ENCODE measurements at places on chromosomes 6 and 20.
A peak's percentile ranks its signal among the peaks of the same experiment; 100 is the strongest.

- DNase-seq, result no peak
Measured at GRCh38 chr20:61925555-61926252, 140.0 kb downstream of the TAF4 start.

DNA sequence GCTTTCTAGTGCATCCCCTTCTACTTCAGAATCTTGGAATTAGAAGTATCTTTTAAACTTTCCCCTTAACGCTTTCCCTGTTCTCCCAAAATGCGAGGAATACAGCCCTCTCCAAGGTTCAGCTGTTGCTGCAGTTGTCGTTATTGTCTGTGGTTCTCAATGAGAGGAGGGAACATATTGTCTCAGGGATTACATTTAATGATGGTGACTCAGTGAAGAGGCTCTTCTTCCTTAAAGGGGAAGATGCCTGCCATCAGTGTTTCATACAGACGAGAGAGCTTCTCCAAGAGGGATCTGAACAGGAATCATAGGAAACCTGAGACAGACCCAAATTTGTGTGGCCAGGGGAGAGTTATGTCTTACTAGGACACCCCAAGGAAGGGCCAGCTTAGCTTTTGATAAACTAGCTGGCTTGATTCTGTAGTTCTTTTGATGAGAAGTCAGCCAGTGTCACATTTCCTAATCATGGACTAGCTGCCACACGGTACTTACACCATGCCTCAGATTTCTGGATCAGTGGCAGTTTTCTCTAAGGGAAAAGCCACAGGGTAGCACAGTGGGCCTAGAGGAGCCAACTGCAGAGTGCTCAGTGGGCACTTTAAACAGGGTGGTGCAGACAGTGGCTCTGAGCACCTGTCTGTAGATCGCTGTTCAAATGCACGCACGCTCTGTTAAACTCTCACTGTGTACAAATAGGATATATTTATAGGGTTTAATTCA is 59.7 kb upstream of the TMEM181 start:
- DNase-seq, result no peak

DNA sequence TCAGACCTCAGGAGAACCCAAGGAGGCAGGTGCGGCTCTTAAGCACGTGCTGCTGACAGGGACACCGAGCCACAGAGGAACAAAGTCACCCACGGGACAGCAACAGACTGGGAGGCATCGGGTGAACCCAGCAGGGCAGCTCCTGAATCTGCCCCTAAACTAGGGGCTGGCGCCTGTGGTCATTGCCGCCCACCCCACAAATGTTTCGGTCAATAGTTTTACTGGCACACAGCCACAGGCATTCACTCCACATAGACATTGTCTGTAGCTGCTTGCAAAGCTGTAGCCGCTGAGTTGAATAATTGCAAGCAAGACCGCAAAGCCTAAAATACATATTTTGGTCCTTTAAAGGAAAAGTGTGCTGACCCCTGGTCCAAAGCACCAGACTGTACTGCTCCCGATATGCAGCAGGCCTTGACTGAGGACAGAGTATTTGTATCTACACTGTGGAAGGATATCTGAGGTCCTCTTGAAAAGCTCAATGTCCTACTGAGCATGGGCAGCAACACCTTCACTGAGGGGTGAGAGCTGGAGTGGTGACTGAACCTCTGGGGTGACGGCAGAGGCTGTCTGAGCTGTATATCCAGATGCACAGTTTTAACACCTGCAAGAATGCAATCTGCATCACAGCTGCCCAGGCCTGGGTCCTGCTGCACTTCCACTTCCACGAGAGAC is 310.3 kb downstream of the THBS2 start:
- DNase-seq, result no peak

- no peak for DNase-seq
Measured at GRCh38 chr6:113876695-113877094, 19.6 kb downstream of the MARCKS start.

DNA sequence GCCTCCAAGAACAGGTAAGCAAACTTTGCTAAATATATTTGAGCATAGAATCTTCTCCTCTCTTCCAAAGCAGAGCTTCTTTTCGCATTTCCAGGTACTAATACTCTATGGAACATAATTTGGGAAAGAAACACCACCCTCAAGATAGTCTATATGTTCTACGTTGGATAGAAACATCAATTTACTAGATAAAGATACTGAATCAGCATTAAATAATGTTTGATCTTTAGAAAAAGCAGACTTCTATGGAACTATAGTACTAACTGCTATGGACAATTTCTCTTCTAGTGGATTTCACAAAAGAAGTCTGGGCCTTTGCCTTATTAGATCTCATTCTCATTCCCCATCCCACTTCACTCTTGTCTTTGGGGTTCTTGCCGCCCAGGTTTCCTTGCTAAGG is 103.0 kb downstream of the CDK19 start:
- DNase-seq, result no peak

- DNase-seq, result peak; percentile 88
Measured at GRCh38 chr20:46757754-46758678, 48.6 kb downstream of the SLC2A10 start.

GRCh38 chr20:12435268-12435667 is 517.6 kb downstream of the BTBD3 start:
- DNase-seq, result no peak

GRCh38 chr20:45670139-45670538 is at the start of gene WFDC11:
TSS of gene WFDC11 (minus strand) at chr20:45670239. CDS start at chr20:45650600, 19,639 bp downstream.
- no peak for DNase-seq

GRCh38 chr20:25139029-25139705 is 56.3 kb upstream of the ENTPD6 start:
- DNase-seq, result no peak

- no peak for DNase-seq
Measured at GRCh38 chr20:433300-433975, 25.3 kb downstream of the RBCK1 start.

GRCh38 chr6:88008411-88008810 is 39.2 kb upstream of the SPACA1 start:
- no peak for DNase-seq

- peak; percentile 74 for DNase-seq
Measured at GRCh38 chr20:37920270-37920669, 17.3 kb downstream of the VSTM2L start.

- no peak for DNase-seq
Measured at GRCh38 chr6:31935021-31935420, 7.5 kb downstream of the C2 start.

- no peak for DNase-seq
Measured at GRCh38 chr20:37194621-37195417, 15.5 kb upstream of the MROH8 start.

GRCh38 chr6:107691062-107691751 is 132.9 kb downstream of the SCML4 start:
- no peak for DNase-seq

DNA sequence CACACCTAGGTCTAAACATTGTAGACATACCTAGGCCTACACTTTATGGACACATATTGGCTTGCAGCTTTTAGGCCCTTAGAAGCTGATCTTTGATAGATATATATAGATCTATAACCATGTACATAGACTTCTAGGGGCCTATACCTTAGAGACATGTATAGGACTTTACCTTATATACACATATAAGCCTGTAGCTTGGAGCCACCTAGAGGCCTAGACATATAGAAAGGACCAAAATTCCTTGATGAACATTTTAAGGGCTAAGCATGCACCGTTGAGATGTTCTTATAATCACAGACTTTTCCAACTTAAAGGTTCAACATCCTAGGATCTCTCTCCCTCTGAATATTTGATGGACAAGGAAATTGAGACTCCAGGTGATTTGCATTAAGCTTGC is 371.7 kb upstream of the SASH1 start:
- DNase-seq, result no peak

- no peak for DNase-seq
Measured at GRCh38 chr6:135906542-135906941, 55.0 kb downstream of the PDE7B start.

- no peak for DNase-seq
Measured at GRCh38 chr20:11429168-11429567, 488.5 kb upstream of the BTBD3 start.

DNA sequence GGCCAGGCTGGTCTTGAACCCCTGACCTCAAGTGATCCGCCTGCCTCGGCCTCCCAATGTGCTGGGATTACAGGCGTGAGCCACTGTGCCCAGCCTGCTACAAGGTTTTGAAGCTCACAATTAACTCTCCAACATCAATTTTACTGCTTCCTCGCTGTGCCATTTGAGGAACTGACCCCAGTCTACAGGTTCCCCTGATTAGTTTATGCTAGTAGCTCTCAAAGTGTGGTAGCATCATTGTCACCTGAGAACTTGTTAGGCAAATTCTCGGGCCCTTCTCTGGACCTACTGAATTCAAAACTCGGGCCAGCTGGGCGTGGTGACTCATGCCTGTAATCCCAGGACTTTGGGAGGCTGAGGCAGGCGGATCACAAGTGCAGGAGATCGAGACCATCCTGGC is 49.4 kb downstream of the MCUR1 start:
- no peak for DNase-seq

- peak; percentile 45 for DNase-seq
Measured at GRCh38 chr6:119129148-119129967, 50.9 kb upstream of the FAM184A start.

- DNase-seq, result no peak
Measured at GRCh38 chr6:12968290-12968689, 251.7 kb downstream of the PHACTR1 start.

- no peak for DNase-seq
Measured at GRCh38 chr6:135852746-135853145, 1.2 kb downstream of the PDE7B start.

DNA sequence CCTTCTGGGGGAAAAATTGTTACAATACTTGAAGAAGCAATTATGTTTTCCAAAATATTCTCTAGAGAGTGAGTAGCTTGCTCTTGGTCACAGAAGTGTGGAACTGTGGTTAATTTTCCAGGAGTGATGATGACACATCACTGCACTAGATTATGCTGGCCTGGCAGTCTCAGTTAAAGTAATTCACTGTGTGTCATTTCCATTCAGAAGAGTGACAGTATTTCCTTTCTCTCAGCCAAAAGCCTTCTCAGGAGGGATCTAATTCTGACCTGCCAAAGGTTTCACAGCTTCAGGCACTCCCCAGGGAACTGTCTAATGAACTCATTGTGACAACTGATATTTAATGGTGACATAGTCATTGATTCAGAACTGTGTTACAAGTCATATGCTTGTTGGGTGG is 517.5 kb downstream of the TBC1D32 start:
- DNase-seq, result no peak

Data from NCI-H2171 (cell line).